ENCODE measurements at places on chromosomes 4 and X.

- peak; percentile 72 for DNase-seq
Measured at GRCh38 chr4:174156239-174156826, 127.1 kb downstream of the FBXO8 start.

- DNase-seq = no peak
Measured at GRCh38 chrX:123077631-123078030, 106.4 kb upstream of the GRIA3 start.

DNA sequence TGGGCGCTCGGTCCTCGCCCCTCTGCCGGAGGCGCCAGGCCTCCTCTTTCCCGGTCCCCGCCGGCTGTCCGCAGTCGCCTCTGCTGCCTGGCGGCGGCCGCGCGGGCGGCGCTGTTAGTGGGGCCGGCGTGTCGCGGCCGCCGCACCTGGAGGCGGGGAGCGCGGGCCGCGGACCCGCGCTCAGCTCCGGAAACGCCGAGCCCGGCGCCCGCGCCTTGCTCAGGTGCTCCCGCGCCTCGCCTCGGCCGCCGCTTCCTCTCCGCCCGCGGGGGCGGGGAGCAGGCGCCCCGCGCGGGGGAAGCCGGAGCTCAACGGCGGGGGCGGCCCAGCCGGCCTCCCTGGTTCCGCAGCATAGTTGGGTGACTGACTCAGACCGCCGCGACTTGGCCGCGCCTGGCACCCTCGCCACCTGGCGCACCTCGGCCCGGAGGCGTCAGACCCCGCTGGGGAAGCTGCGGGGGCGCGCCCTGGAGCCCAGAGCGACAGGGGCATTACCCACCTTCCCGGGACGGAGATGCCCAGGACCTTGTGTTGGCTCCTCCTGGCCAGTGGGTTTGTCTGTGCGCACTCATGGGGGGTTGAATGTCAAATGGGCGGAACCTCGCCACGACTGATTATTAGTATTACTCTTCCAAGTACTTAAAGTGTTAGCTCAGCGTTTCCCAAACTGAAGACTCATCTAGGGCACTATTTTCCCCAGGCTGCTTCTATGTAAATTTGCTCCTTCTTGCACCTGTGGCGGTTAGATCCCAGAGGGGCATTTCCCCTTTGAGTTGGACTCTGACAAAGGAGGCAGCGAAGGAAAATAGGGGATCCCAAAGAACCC lies at the start of gene ARAP2:
ARAP2 (minus strand) TSS at position 258 of the 826 bp plus-strand sequence. CDS start 15,028 bp downstream, outside the sequence.
- DNase-seq = peak; percentile 32

DNA sequence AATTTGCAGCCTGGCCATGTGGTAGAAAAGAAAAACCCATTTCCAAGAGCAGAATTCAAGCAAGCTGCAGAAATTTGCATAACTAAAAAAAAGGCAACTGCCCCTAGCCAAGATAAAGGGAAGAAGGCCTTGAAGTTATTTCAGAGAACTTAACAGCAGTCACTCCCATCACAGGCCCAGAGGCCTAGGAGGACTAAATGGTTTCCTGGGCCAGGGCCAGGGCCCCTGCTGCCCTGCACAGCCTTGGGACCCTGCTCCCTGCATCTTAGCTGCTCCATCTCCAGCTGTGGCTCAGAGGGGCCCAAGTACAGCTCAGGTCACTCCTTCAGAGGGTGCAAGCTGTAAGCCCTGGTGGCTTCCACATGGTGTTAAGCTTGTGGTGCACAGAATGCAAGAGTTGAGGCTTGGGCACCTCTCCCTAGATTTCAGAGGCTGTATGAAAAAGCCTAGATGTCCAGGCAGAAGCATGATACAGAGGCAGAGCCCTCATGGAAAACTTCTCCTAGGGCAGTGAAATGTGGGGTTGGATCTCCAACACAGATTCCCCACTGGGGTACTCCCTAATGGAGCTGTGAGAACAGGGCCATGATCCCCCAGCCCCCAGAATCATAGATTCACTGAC lies 6.7 kb upstream of the MID2 start:
- no peak for DNase-seq

DNA sequence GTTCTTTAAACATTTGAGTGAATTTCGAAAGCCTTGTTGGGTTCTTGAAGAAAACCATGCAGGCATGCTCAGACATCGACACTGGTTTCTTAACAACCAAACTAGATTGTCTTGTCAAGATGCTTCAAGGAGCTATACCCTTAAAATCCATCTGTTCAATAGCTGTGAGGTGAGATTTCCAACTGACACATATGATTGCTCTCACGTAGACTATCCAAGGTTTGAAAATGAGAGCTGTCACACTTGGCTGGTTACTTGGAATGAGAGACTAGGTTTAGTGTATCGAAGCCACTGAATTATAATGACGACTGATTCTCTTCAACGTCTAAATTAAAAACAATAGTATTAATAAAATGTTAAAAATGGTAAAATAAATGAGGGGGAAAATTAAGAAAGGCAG lies 2725.5 kb downstream of the ARAP2 start:
- DNase-seq = no peak

DNA sequence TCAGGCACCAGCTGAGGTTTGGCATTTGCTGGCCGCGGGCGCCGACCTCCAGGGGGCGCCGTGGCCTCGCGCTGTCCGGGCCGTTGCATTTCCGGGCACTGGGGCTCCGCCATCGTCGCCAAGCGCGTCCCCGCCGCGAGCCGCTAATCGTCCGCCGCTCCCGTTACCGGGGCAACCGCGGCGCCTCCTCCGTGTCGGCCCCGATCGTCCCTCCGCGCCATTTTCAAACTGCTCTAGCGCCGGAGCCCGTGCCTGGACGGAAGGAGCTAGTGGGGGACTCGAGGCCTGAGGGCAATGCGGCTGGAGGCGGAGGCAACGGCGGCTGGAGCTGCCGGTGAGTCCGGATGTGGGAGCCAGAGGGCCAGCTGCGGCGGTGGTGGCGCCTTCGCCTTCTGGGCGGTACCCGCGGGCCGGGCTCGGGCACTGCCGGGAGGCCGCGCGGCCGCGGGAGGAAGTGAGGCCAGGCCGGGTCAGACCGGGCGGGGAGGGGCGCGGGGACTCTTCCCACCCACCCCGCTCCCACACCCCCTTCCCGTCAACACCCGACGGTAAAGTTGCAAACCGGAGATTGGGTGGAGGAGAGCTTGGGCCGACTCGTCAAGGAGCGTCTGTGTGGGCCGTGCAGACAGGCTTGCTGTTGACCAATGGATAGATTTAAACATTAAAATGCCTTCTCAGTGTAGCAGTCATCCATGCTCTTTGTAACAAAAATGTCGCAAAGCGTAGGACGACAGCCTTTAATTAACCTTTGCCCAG lies at the start of gene CEP135:
CEP135 (plus strand) TSS at position 220 of the 756 bp plus-strand sequence. CDS start 3,186 bp downstream, outside the sequence.
- peak; percentile 94 for DNase-seq

GRCh38 chrX:44903830-44904530 lies 31.0 kb downstream of the KDM6A start:
- DNase-seq = no peak

DNA sequence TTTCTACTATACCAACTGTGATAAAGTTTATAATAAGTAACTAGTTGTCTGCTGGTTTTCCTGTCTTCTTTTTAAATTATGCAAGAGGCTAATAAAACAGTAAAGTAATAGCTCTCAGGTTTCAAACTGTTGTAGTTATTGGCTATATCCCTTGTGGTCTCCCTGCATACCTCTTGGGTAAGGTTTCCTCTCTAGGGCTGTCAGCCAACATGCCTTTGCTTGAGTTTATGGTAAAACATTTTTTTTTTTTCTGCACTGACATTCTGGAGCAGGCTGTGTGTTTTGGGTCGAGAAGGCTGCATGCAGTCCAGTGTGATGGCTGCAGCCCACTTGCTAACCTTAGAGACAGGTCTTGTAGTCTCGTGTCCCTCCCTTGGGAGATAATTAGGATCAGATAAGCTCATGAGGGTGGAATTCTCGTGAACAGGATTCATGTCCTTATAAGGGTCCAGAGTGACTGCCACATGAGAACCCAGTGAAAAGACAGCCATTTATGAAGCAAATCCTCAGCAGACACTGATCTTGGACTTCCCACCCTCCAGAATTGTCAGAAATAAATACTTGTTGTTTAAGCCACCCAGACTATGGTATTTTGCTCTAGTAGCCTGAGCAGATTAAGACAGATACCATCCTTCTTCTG lies 831.2 kb downstream of the CCSER1 start:
- DNase-seq = peak; percentile 84

DNA sequence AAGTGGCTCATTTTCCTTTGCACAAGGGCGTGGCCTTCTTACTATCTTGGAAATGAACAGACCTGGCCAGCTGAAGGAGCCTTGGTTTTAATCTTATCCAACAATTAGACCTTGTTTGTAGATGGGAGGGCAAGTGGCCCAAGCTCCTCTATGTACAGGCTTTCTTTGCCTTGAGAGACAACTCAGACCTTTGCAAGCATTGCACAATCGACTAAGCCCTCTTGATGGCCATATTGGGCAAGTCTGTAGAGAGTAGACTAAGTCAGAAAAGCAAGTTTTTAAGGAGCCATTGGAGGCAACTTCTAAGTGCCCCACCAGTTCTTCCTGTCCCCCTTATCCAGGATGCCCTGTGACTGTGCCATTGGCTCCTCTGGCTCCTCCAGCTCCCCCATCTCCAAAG lies 7.0 kb upstream of the NAF1 start:
- DNase-seq = no peak
